ENCODE measurements at places on chromosomes 16 and 17.

- no peak overlapping the region for H3K4me3 ChIP-seq
- no peaks in the 10 kb centered on the region for H3K27me3 ChIP-seq
- no peaks in the 10 kb centered on the region for H3K36me3 ChIP-seq
- no peaks in the 10 kb centered on the region for H3K4me1 ChIP-seq
Observed at GRCh38 chr16:17850581-17851250, 380.0 kb upstream of the XYLT1 start.

DNA sequence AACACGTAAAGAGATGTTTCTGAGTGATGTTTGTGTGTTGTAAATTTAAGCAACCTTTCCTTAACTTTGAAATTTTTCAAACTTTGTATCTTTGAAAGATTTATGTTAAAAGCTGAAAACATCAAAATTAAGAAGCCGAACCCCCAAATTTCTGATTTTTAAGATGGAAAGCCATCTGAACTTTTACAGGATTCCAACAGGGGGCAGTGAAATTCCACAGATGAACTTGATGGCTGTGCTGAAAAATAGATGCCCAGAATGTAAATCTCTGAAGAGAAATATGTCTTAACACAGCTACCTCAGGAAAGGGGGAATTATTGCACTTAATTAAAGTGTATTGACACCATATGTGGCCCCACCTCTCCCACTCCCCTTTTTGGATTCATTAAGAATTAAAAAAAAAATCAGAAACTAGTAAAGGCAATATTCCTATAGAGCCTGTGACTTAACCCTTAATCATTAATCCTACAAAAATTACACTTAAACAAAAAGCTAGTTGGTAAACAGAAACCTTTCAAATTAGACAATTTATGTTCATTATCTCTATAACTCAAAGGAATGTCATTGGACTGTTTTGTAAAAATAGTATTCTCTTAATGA lies 597.9 kb downstream of the KCNJ2 start:
- H3K27me3 ChIP-seq = no peaks in the 10 kb centered on the region
- DNase-seq = peak; percentile 60
- H3K27ac ChIP-seq = no peak overlapping the region
- no peaks in the 10 kb centered on the region for H3K4me1 ChIP-seq
- H3K4me3 ChIP-seq = no peak overlapping the region
- H3K36me3 ChIP-seq = no peaks in the 10 kb centered on the region

GRCh38 chr16:51531271-51531670 lies 380.2 kb upstream of the SALL1 start:
- no peaks in the 10 kb centered on the region for H3K27me3 ChIP-seq
- H3K36me3 ChIP-seq = no peaks in the 10 kb centered on the region
- H3K27ac ChIP-seq = no peak overlapping the region
- H3K4me1 ChIP-seq = no peaks in the 10 kb centered on the region
- DNase-seq = no peak
- H3K4me3 ChIP-seq = no peak overlapping the region

DNA sequence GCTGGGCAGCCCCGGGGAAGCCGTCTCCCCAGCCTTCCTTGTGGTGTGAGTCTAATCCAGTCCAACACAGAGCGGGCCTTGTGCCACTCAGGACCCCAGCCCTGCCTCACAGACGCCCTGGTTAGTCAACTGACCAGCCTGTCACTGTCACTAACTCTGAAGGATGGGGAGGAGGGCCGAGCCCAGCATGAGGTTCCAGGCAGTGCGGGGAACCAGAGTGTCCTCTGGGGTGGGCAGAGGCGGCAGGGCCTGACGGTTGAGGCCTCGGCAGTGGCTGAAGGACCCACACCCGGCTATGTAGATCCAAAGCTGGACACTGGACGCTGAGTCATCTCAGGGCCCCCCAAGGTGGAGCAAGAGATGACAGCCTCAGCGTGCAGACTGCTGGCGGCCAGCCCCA lies 8.6 kb downstream of the RPUSD1 start:
- no peak for DNase-seq
- no peak overlapping the region for H3K4me3 ChIP-seq
- H3K27me3 ChIP-seq = peaks cover 17% of the 10 kb centered on the region
- H3K36me3 ChIP-seq = no peaks in the 10 kb centered on the region
- H3K4me1 ChIP-seq = no peaks in the 10 kb centered on the region

All from SK-N-SH (cell line).